ENCODE measurements at places on chromosomes 5 and 9.

DNA sequence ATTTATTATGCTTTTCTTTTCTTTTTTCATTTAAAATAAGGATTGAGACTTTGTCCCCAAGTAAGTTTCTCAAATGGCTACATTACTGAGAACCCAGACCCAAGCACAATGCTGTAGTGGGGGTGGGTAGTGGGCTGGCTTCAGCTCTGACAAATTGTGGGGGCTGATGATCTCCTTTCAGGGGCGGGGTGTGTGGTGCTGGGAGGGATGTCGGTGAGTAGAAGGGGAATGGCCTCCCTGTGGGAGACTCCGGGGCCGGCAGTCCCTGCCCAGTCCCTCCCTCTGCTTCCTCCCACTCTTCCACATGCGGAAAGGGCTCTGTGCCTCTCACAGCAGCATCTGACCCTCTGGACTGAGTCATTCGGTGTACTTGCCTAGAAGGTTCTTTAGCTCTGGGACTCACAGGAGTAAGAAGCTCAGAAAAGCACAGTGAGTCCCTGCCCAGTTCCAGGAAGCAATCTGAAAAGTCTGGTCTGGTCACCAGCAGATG, 14.3 kb downstream of the CD180 start:
- peak; percentile 27 for DNase-seq

DNA sequence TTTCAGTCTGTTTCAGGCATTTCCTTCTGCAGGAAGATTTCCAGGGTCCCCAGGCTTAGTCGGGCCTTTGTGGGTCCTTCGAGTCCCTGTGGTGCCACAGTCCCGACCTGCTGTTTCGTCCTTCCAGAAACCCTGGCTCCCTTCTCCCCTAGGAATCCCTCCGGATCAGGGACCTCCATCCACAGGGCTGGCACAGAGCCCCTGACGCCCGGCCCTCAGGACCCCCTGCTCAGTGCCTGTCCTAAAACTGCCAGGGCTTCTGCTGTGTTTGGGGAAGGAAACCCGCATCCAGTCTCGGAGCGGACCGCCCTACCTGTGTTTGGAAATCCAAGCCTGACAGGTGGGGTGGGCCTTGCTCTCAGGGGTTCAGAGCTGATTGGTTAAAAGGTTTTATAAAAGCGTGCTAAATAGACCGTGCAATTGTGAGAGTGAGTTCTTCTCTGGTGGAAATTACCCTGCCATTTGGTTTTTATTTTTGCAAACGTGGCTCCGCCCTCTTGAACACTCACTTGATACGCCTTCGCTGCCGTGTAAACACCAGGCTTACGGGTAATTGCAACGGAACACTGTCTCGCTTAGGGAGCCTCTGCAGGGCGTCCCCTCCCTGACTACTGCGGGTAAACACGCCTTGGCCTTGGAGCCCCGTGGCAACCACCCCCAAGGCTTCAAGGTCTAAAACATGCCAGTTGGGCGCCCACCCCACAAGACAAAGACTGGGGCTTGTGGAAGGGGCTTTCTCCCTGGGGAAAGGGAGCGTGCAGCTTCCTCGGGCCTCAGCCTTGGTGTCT, 121.2 kb downstream of the PHF2 start:
- no peak for DNase-seq

DNA sequence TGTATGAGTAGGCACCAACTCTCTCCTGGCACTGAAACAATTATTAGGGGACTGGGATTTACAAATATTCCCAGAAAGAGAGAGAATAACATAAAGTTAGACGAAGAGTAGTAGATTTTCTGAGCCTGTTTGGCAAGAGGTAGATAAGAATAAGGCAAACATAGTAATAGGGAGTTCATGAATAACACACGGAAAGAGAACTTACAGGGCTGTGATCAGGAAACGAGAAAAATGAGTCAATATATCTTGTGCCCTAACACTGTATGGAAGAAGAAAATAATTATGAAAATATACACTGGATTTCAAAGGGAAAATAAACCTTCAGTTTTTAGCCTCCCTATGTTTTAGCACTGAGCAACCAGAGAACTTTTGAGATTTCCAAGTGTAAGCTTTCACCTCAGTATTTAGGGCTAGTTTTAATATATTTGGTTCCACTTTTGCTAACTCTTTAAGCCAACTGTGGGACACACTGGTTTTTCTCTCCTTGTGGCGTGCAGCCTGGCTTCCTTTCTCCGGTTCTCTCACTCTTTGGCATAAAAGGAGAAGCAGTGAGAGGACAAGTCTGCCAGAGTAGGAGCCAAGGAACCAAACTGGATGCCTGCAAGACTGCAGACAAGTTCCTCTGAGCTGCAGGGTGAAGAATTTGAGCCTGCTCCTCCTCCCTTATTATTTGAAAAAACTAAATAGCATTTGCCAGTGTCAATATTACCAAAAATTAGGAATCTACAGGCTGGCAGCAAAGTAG, 6.6 kb upstream of the KCNN2 start:
- no peak for DNase-seq

GRCh38 chr5:116573702-116574366, 789 bp downstream of the SEMA6A start:
- DNase-seq = peak; percentile 52

All from occipital lobe (tissue), 3 donors.